Psoas muscle (tissue), 8 donors: ENCODE measurements at places on chromosomes 3 and 15.

- DNase-seq = no peak
These were observed 60.8 kb downstream of the PFN2 start for GRCh38 chr3:149909923-149910322.

GRCh38 chr15:62112616-62113593, 46.1 kb downstream of the C2CD4A start:
- no peak for DNase-seq

- DNase-seq = no peak
These were observed 292.1 kb downstream of the LPP start for GRCh38 chr3:188446014-188446413.

DNA sequence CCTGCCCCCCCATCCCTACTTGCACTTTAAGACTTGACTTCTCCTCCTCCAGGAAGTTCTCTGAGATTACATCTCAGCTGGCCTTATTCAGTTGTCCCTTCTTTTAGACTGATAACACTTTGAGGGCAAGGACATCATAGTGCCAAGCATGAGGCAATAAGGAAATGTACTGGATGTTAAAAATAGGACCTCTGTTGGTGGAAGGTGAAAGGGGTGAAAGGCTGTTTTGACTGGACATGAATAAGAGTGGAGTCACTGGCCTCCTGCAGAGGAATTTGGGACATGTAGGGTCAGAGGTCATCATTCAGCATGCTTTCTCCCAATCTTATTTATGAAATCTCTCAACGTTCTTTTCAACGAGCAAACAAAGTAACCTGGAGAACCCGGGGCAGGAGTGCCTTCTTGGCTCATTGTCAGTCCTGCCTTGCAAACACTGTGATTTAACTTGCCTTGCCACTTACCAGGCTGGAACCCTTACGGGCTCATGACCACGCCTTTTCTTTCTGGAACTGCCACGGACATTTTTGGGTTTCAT, 38.6 kb downstream of the TRIM71 start:
- DNase-seq = no peak

DNA sequence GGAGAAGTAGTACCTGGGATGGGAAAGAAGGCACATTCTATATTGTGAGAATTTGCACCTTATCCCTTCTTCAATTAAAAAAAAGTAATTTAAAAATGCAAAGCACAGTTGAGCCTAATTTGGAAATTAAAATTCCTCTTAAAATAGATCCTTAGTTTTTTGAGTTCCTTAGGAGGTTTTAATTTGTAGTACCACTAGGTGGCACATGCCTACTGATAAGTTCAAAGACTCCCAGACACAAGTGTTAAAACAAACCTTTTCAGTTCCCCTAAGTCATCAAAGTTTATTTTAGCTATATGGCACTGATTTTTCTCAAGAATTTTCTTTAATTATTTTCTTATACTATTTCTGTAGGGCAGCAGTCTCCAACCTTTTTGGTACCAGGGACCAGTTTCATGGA, 127.6 kb upstream of the AZI2 start:
- DNase-seq = no peak

DNA sequence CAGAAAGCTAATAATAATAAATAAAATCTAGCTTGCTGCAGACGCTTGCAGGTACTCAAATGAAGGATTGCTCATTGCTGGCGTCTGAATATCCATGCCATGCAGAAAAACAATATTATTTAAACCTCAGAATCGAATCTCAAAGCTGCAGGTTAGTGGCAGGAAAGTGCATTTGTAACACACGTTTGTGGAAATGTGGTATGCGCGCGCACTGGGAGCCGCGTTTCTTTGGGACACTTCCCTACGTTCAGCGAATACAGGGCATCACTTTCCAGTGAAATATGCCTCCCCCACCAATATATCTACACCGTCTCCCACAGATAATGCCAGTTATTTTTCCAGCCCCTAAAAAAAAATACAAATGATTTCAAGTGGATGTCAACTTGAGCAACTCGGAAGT, 37.1 kb downstream of the ZIC4 start:
- no peak for DNase-seq

DNA sequence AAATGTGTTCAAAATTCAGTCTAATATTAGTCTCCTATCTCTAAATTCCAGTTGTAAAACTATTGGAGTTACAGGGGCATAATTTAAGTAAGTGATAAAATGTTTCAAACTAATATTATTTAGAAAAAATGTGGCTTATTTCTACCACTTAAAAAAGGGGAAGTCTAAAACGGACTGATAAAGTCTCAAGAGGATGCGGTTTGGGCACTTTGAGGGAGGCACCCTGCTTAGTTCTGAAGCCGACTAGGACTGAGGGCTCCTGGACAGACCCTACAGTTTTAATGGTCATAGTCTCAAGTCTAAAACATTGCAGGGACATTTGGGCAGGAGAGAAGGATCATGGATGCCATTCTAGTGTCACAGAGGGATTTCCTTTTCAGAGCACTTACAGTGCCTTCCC, 566.3 kb downstream of the NR2F2 start:
- no peak for DNase-seq

- no peak for DNase-seq
These were observed 1.5 kb downstream of the RAB27A start for GRCh38 chr15:55288006-55288717.

DNA sequence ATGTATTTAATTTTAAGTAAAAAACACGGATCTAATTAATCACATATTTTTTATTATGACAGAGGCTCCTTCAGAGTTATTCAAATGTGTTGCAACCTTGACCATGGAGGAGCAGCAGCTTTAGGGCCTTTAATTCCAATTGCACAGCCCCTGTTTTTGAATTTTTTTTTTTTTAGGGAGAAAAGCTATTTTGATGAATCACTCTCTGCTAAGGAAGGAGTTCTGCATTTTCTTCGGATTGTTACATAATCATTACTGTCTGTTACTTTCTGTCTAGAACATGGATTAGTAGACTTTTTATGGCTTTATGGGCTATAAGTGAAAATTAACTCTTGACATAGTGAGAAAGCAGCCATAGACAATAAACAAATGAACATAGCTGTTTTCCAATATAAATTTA, 90.8 kb downstream of the MCTP2 start:
- no peak for DNase-seq

DNA sequence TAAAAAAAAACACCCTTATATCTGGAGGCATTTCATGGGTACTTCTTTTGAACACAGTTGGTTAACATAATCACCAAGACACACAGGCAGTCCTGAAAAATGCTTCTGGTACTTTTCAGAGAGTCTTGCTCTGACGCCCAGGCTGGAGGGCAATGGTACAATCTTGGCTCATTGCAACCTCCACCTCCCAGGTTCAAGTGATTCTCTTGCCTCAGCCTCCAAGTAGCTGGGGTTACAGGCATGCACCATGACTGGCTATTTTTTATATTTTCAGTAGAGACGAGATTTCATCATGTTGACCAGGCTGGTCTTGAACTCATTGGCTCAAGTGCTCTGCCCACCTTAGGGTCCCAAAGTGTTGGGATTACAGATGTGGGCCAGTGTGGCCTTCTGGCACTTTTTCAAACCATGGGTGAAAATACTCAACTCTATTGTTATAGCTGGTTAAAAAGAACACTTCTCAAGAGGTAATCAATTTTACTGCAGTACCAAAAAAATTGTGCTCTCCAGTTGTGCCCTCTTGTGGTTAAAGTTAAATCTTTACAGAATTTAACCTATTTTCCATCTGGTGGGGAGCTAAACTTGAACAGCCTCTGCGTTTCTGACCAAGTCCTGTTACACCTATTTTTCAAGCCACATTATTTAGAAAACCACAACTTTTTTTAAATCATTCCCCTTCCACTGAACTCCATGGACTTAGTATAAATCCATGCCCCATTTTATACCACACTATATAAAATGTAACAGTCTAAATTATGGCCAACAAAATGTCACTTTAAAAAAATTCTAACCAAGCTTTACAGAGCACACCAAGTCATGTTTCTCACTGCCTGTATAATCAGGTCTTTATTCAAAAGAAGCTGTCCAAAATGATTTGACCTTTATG, 1.2 kb upstream of the SNAPC5 start:
- DNase-seq = no peak

GRCh38 chr3:150798122-150798618, 35.2 kb upstream of the SIAH2 start:
- DNase-seq = no peak

DNA sequence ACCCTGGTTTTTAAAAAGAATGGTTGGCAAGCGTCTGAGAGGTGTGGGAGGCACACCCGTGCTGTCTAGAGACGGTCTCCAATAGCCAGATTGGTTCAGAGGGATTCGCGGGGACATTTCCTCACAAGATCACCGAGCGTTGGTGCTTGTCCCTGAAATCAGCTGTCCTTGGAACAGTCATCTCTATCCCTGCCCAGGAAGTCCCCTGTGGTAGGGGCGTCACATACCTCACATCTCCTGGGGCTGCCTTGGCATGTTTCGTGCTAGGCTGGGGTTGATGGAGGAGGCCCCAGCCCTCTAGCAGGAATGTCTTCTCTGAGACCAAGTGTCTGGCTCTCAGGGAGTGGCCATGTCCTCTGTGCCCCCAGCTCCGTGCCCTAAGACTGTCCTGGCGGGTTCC, 6.8 kb downstream of the FBLN2 start:
- no peak for DNase-seq

DNA sequence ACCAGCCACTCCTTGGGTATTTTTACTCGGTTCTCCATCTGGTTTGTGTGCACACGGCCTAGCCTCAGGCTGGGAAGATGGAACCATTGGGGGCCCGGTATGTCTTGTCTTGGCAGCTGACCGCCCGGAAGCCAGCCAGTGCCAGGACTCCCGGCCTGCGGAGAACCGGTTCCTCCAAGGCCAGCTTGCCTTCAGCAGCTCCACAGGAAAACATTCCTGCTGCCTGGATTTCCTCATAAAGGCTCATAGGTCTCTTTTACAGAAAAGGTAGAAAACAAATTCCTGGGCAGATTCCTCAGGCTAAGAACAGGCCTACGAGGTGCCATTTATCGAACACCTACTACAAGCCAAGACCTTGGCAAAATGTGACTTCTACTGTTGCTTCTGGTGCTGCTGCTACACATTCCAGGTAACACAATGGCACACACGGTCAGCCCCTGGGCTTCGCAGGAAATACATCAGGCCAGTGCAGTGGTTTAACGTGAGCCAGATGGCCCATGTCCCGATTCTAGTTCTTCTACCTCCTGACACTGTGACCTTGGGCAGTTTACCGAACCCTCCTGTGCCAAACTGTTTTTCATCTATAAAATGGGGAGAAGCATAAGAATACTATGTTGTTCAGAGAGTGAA, 141.8 kb downstream of the OPA1 start:
- no peak for DNase-seq

DNA sequence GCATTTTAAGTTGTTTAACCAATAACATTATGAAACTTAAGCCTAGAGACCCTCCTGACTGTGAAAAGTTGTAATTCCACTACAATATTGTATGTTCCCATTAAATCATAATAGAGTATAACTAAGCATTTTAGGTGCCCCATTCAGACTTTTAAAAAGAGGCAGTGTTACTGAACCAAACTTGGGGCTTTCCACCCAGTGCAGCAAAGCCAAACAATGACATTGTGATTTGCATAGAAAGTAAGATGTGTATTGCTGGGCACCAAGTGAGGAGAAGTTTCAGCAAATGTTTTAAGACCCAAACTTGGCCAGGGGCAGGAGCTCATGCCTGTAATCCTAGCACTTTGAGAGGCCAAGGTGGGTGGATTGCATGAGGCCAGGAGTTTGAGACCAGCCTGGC, 706.2 kb downstream of the GRM7 start:
- no peak for DNase-seq

- no peak for DNase-seq
These were observed 37.5 kb downstream of the TTC23 start for GRCh38 chr15:99211926-99212325.

GRCh38 chr15:90143166-90143655, 40.9 kb upstream of the IDH2 start:
- peak; percentile 71 for DNase-seq

DNA sequence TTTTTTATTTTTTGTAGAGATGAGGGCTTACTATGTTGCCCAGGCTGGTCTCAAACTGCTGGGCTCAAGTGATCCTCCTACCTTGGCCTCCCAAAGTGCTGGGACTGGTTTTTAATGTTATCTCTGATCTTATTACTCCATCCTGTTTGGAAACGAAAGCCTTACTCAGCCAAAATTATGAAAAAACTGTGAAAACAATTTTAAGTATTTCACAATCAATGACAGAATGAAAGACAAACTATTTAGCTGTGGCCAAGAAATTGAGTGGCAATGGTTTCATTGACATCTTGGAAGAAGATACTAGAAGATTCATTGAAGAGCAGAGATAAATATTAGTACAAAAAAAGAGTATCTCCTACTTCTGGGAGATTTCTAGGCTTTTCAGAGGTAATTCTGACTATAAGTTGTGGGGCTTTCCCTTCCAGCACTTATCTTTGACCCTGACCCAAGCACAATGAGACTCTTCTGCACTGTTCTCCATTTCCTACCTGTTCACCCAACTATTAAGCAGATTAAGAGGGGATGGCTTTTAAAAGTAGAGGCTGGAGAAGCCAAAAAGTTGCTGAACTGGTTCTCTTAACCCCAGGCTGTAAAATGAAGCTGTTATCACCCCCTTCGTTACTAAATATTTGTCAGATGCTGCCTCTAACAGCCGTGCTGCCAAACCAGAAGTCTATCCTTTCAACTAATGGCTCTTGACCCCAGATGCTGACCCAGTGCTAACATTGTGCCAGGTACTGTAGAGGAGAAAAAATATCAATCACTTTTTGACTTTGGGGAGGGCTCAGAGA, 14.2 kb upstream of the SLC25A36 start:
- no peak for DNase-seq

GRCh38 chr3:144312702-144313101, 341.1 kb downstream of the DIPK2A start:
- DNase-seq = no peak

DNA sequence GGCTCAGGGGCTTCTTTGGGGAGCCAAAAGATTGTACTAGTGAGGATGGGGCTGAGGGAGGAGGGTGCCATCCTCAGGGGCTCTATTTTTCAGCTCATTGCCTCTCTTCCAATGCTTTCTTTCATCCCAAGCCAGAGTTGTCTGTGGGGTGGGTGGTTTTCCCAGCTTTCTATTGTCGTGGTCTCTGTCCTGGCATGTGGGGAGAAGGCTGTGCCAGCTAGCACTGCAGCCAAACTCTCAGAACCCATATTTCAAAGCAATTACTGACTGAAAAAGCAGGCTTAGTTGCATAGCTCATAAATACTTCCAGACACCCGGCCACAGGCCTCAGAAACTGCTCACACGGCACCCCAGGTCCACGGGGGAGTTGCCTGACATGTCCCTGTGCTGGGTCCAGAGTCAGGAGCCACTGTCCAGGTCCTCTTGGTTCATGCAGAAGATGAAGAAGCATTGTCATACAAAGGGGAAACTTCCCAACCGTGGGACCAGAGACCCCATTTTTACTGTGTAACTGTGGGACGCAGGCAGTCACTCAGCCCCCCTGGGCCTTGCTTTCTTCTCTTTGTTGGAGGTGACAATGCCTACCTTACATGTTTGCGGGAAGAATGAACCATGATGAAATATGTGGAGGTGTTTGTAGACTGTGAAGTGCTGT, 27.6 kb downstream of the FGD5 start:
- DNase-seq = no peak
